CD4-positive, alpha-beta T cell treated with Interleukin-2 at 100 ng/mL for 4 hours (primary cell): ENCODE measurements at places on chromosomes 2 and 18.

DNA sequence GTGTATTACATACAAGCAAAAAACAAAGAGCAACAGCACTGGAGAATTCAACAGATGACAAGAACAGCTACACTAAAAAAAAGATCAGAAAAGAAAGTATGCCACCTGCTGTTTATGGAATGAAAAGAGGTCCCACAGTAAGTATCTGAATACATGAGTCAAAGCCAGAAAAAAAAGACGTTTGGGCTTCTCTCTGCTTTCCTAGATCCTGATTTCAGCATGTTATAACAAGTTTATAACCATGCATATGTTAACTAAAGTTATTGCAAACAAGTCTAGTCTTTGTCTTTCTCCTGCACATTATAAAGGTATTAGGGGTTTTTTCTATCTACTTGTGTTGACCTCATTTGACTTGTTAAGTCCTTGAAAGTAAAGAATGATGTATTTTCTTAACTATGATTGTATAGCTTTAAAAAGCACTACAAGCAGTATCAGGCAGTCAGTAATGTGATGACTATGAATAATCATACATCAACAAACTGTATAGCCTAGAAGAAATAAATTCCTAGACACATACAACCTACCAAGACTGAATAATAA, 108.5 kb upstream of the COL5A2 start:
- DNase-seq = peak; percentile 24

- DNase-seq = no peak
Observed at GRCh38 chr2:229956491-229956890, 34.2 kb downstream of the FBXO36 start.

DNA sequence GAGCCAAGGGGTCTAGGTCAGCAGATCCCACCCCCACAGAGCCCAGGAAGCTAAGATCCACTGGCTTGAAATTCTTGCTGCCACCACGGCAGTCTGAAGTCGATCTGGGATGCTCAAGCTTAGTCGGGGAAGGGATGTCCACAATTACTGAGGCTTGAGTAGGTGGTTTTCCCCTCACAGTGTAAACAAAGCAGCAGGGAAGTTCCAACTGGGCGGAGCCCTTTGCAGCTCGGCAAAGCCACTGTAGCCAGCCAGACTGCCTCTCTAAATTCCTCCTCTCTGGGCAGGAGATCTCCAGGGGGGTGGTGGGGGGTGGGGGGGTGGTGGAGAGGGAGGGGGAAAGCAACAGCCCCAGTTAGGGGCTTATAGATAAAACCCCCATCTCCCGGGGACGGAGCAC, 419.5 kb downstream of the NUP35 start:
- no peak for DNase-seq

DNA sequence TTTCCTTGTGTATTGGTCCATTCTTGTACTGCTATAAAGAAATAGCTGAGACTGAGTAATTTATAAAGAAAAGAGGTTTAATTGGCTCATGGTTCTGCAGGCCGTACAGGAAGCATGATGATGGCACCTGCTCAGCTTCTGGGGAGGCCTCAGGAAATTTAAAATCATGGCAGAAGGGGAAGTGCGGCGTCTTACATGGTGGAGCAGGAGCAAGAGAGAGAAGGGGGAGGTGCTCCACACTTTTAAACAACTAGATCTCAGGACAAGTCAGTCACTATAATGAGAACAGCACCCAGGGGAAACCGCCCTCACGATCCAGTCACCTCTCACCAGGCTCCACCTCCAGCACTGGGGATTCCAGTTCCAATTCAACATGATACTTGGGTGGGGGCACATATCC, 54.3 kb downstream of the MSH2 start:
- DNase-seq = no peak

DNA sequence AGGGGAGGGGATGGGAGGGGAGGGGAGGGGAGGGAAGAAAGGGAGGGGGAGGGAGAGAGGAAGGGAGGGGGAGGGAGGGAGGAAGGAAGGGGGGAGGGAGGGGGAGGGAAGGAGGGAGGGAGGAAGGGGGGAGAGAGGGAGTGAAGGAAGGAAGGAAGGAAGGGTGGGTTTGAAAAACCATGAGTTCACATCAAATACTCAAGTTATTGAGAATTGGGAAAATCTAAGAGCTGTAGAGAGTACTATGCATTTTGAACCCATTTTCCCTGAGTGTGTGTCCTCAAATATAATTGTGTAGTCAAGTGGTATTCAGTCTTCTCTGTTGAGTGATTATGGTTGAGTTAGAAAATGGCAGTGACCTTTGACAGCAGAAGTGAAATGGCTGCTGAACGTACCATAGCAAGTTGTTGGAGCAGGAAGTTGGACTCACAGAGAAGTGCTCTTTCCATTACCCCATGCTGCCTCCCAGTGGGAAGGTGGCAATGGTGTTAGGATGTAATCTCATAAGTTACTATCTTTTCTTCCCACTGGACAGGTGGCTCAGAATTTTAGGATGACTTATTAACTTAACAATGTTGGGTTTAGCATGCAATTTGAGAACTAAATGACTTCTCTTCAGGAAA, 214.6 kb downstream of the SETBP1 start:
- peak; percentile 39 for DNase-seq

DNA sequence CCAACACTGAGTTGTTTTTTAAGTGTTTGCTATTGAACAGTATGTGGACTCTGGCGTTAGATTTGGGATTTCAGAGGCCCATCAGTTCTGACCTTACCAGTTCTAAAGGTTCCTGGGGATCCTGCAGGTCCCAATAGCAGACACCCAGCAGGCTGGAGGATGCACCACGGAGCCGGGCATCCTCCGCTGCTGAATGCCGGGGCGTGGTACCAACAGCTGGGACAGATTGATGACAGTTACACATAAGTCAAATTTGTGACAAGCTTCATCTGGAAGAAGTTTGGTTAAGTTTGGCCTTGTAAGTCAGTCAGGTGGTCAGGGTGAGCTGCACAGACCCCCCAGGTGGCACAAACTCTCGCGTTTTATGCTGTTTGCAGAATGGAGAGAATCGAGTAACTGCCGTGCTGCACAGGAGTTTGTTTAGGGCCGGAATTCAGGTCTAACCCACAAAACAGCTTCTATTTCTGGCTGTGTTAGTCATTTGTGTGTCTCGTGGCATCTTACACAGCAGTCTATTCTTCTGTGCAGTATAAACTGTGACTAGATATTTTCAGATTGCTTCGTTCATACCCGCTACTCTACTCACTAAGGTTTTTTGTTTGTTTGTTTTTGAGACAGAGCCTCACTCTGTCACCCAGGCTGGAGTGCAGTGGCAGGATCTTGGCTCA, 19.2 kb downstream of the CTDP1 start:
- DNase-seq = no peak

- no peak for DNase-seq
Observed at GRCh38 chr2:137161250-137161649, 395.9 kb downstream of the THSD7B start.

GRCh38 chr2:75609334-75609689, 37.3 kb upstream of the MRPL19 start:
- DNase-seq = no peak

DNA sequence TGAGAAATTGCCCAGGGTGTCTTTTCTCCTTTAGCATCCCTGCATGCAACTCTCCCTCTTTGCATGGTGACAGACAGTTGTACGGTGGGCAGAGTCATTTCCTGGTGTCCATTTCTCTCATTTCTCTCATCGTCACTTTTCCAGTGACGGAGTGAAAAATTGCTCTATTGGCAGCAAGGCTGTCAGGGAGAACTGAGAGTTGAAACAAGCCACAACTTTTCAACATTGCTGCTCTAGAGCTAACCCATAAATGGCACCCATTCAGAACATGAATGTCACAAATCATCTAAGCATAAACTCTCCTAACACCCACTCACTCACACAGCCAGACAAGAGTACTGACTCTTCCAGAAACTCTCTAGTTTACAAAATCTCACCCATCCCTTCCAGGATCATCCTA, 55.7 kb downstream of the ZC3H8 start:
- no peak for DNase-seq

GRCh38 chr2:222897898-222898297, 37.1 kb downstream of the ACSL3 start:
- no peak for DNase-seq

DNA sequence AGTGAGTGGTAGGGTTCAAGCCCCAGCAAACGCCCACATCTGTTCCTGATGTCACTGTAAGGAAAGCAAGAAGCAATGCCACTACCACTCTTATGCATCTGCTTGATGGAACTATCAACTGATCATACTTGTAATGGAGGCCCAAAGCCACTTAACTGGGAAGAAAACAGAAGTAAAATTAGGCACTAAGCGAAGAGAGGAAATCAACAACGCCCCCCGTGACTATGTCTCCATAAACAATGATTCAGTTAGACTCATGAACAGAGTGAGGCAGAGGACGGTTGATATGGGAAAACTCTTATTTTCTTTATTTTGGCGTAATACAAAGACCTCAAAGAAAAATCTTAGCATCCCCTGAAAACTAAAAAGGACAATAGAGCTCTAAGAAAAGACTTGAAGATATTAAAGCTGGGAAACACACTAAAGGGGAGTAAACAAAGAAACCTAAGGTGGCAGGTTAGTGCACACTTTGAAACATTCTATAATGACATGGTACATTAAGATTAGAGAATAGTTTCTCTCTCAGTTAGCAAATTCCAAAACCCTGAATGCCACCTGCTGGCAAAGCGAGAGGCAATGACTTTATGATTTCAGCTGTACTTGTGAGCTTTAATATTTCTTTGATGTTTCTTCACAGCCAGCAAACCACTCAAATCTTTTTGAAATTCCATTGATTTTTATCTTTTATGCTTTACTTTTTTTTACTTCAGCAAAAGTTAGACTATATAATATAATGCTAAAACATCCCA, 86.5 kb downstream of the LRP2 start:
- DNase-seq = no peak

GRCh38 chr2:136116151-136116812, 1.7 kb downstream of the CXCR4 start:
- DNase-seq = peak; percentile 88

GRCh38 chr2:148607566-148607965, 37.0 kb upstream of the EPC2 start:
- no peak for DNase-seq

DNA sequence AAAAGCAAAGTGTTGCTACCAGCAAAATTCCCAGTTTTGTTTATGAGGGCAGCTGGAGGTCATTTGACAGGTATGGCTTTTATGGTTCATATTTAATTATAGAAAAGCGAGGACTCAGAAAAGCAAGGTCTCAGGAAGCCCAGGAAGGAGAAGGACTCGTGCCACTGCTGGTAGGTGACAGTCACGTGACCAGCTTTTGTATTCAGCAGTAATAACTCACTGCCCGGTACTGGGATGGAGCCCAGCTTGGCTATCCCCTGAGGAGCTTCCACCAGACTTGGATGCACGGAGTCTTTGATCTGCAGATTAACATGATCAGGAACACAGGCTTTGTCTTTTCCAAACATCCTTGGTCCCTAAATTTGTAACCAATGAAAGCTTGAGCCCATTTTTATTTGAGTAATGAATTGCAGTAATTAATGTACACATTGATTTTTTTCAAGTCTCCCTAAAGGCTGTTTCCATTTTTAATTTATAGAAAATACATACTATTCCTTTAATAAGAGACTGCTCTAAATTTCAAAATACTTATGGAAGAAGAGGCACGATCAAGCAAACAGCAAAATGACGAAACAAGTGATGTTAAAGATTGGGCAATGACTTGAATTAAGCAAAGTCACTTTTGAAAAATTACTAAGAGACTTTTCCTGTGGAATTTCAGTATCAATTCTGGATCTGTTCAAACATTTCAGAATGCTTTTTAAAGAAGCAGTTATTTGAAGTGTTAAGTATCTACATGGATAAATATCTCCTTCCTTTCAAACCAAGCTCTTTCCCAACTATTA, 251.7 kb upstream of the HNRNPA3 start:
- no peak for DNase-seq

DNA sequence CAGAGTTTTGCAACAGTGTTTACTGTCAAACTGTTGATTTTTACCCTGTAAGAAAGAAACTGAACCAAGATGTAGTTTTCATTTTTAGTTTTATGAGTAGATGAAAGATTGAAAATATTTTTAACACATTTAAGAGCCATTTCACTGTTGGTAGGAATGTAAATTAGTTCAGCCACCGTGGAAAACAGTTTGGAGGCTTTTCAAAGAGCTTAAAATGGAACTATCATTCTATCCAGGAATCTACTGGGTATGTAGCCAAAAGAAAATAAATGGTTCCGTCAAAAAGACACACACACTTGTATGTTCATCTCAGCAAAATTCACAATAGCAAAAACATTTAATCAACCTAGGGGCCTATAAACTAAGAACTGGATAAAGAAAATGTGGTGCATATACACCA, 729.8 kb upstream of the CDH7 start:
- DNase-seq = no peak

GRCh38 chr2:2719781-2720180, 388.7 kb upstream of the MYT1L start:
- DNase-seq = no peak

DNA sequence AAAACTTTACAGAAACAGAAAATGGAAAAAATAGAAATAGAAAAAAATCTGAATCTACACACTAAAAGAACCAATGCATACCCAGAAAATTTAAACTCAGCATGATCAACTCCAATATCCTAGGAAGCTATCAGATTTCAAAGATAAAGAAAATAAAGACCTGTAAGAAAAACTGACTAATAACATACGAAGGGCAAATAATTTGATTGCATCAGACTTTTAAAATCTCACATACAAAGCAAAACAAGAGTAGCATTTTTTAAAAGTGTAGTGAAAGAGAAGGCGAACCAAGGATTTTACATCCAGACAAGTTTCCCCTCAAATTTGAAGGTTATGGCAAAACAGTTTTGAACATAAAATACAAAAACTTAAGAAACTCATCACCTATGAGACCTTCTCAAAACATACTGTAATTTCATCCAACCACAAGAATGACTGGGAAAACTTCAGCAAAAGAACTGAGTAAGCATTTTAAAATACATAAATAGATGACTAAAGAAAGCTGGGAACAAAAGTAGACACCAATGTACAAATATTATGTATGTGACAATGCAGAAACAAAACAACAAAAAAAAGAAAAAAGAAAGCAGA, 54.8 kb downstream of the NBAS start:
- DNase-seq = no peak

DNA sequence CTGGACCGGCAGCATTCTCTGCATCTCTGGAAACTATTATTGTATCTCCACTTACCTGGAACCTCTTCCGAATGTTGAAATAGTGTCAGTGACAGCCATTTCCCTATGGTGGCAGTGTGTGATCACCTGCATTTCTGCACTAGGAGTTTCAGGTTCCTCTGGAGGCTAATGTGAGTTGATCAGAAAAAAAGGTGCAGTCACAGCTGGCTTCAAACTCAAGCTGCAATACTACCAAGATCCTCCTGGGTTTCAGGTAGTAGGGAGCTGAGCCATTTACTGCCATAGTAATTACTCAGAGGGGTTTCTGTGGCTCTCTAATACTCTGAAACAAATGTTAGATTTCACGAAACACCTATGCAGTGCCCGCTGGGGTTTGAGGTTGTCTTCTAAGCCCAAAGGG, 183.5 kb upstream of the OSR1 start:
- no peak for DNase-seq

- no peak for DNase-seq
Observed at GRCh38 chr2:21892140-21892539, 768.4 kb downstream of the TDRD15 start.

GRCh38 chr18:6626457-6626856, 103.1 kb upstream of the ARHGAP28 start:
- no peak for DNase-seq

- peak; percentile 62 for DNase-seq
Observed at GRCh38 chr2:118221536-118222272, 133.4 kb downstream of the INSIG2 start.
